Muscle of leg (tissue), 16 donors: ENCODE measurements at places on chromosomes 4 and X. TPM values are rescaled to one million over a fixed set of nuclear protein-coding genes. Genes with fewer than 3 reads are reported as not detected.

DNA sequence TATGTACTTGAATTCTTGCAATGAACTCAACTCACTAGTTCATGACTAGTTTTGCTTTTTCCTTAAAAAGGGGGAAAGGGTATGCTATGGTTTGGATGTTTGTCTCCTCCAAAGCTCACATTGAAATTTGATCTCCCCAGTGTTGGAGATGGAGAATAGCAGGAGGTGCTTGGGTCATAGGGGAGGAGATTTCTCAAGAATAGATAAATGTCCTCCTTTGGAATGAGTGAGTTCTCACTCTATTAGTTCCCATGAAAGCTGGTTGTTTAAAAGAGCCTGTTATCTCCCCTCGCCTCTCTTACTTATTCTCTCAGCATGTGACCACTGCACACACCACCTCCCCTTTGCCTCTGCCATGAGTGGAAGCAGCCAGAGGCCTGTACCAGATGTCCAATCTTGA is 109.4 kb upstream of the INTU start:
- DNase-seq: no peak

DNA sequence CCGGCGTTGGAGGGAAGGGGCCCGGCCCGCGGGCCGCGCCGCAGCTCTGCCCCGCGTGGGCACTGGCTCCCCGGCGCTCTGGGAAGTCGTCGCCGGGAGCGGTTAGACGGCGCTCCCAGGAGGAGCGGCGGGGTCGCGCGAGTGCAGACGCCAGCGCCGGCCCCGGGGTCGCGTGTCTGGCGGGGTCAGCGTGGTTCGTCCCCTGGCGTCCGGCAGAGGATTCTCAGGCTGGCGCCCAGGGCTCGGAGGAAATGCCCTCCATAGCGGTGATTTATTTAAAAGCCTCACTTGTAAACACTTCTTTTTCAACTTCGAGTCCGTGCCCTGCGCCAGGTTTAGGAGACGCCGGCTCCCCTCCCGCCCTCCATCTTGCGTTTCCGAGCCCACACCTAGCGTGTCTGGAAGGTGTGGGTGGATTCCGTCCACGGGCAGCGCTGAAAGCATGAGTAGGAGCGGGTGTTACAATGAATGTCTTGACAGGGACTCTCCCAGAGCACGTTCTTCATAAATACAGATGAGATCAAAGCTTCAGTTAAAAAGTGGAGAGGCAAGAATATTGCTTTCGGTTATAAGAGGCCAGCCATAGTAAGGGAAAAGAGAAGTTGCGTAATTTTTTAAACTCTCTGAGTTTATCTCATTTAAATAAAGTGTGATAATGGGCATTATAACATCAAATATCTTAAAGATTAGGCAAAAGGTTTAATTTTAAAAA is 692 bp downstream of the FAM241A start:
- peak; percentile 44 for DNase-seq

DNA sequence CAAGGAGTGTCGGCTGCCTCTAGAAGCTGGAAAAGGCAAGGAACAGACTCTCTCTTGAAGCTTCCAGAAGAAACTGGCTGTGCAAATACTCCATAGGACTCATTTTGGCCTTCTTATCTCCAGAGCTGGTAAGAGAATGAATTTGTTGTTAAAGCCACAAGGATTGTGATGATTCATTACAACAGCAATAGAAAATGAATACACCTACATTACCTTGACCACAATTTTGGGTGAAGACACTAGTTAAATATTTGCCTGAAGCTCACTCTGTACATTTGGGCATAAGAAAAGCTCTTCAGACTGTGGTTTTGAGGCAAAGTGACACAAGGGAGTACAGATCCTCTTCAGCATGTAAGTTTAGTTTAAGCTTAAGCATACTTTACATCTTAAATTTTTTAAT is 134.5 kb upstream of the TLL1 start:
- DNase-seq: no peak

GRCh38 chr4:182267048-182267447 is 23.8 kb downstream of the TENM3 start:
- DNase-seq: no peak

MAOA gene
- polyA plus RNA-seq: 0.70 TPM

DNAAF6 gene
- polyA plus RNA-seq: not detected

STARD8 gene
- polyA plus RNA-seq: 19.1 TPM

BRS3 gene
- polyA plus RNA-seq: not detected

DIPK2B gene
- 17.4 TPM for polyA plus RNA-seq

DDIT4L gene
- polyA plus RNA-seq: 35.9 TPM

DNA sequence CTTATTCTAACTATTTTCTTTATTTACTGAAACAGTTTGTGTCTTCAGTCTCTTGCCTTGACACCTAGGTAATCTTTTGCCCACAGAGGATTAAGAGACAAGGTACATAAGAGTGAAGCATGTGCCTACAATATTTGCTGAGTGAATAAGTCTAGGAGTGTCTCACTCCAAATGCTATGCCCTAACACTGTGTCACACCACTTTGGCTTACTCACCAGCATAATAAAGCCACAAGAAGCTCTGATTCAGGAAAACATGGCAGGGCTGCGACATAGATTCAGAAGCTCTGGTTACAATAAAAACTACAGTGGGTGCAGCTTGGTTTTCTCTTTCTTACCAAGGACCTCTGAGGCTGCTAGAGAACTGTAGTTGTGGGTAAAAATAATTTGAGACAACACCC is 127.1 kb downstream of the RBM46 start:
- DNase-seq: no peak
